ENCODE measurements at places on chromosomes 5 and 9.

GRCh38 chr9:2859776-2860379 is 16.0 kb upstream of the PUM3 start:
- DNase-seq = peak; percentile 66

DNA sequence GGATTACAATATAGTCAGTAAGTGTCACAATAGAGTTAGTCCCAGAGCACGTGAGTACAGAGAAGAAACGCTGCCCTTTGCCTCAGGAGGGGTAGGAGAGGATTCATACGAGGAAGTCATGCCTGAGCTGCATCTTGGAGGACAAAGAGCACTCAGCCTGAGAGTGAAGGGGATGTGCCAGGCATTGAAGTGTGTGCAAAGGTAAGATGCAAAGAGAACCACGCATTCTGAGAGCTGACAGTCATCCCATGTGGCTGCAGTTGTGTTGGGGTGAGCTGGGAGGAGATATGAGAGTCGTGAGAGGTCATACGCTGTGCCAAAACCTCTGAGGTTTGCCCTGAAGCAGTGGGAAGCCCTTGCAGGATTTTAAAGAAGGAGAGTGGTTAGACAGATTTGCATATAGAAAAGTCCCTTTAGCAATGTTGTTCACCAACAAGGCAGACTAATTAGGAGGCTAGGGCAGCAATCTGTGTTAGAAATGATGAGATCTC is 97.5 kb downstream of the PIP5K1B start:
- no peak for DNase-seq

GRCh38 chr9:128986671-128987070 is 39.2 kb downstream of the NUP188 start:
- DNase-seq = no peak

DNA sequence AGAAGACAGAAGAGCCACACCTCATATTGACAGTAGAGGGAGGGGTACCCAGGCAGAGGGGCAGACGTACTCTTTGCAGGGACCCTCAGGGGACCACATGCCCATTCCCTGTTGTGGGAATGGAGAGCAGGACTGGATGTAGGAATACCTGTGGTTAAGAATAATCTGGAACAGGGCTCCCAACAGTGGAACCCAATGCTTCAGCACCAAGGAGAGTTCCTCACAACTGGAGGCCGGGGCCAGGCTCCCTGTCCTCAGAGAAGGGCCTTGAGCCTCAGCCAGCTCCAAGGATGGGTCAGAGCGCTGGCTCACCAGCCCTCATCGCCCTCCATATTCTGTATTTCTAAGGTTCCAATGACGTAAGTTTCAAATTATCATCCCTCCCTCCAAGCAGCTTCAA is 7.4 kb upstream of the SHC3 start:
- DNase-seq = no peak

GRCh38 chr5:97495301-97495700 is 312.3 kb upstream of the RIOK2 start:
- DNase-seq = no peak
